ENCODE measurements at places on chromosomes 1 and 21.

DNA sequence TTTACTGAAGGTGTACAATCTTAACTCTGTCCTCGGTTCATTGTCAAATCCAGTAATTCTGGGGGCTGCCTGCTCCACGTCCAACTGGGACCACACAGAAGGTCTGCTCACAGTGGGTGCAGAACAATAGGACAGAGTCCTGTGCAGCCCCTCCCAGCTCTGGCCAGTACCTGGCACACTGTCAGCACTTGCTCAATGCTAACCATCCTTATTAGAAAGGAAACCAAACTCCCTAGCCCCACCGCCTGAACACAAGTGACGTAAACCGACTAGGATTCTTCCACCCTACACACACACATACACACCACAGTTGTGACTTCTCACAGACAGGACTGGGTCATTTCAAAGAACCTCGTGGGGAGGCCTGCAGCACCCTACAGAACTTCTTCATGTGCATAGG lies 5.2 kb downstream of the BCAR3 start:
- DNase-seq, result no peak

- DNase-seq, result no peak
Measured at GRCh38 chr21:46005081-46005480, 23.5 kb downstream of the COL6A1 start.

GRCh38 chr1:156055281-156056048 lies 883 bp downstream of the LAMTOR2 start:
- DNase-seq, result no peak

DNA sequence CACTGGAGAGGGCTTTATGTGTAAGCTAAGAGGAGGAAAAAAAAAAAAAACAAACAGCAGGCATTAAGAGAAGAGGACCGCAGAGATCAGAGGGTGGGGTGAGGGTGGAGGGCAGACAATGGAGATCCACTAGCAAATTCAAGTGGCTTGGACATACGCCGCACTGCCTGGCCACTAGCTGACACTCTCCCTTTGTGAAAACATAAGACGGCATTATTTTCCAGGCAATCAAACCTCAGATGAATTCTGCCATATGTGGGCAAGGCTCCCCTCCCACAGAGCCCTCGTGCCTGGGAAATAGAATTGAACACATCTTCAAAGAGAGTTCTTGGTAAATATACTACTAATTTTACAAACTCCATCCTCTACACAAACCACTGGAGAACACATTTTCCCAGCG lies 53.6 kb downstream of the ERG start:
- DNase-seq, result peak; percentile 63

GRCh38 chr1:237181743-237182317 lies 139.8 kb downstream of the RYR2 start:
- no peak for DNase-seq

GRCh38 chr1:47440599-47441081 lies 2.8 kb downstream of the FOXD2 start:
- no peak for DNase-seq

DNA sequence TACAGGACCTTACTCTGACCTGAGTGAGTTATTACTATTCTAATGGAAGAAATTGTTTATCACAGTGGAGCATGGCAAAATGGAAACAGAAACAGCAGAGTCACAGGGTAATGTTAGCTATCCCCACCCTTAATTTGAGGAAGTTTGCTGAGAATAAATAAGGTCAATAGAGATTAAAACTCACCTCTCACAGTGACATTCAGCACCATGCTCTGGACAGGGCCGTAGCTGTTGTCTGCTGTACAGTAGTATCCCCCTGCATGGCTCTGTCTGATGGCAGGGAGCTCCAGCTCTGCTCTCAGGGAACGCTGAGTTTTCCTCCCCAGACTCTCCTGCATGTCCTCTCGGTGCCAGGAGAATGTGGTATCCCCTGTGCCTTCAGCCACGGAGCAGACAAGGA lies 11.9 kb downstream of the FCRL4 start:
- no peak for DNase-seq

DNA sequence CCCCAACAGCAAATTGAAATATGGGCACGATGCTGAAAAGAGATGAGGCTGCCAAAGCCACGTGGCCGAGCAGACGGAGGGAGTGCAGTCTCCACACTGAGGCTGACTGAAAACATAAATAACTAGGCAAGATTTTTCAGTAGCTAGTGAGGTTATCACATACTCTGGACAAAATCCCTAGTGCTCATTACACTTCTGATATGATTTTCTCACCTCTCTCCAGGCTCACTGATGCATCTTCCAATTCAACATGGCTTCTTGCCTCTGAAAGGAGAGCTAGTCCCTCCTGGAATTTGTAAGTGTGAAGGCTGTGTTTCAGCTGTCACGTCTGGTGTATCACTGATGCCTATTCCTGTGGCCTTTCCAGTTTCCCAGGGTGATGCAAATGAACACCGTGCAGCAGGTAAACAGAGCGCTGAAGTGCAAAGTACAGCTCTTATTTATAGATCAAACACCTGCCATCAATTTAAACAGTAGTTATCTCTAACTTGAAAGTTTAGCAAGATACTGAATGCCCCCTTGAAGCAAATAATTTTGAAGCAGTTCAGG lies 656.1 kb downstream of the KIF26B start:
- no peak for DNase-seq

DNA sequence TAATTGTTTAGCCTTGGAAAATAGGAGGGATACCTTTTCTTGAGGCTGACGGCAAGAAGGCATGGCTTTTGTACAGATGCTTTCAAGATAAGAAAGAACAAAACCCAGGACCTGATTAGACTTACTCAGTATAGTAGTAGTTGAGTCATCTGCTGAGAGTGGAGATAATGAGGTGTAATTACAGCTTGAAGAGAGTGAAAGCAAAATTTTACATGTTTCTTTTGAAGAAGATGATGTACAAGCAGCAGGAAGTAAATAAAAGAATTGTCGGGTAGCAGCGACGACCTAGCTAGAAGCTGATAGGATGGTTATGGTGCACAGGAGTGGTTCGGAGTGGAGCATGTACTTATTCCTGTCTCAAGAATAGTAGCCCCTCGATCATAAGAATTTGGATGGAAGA lies 6.6 kb downstream of the ANGPTL1 start:
- no peak for DNase-seq

DNA sequence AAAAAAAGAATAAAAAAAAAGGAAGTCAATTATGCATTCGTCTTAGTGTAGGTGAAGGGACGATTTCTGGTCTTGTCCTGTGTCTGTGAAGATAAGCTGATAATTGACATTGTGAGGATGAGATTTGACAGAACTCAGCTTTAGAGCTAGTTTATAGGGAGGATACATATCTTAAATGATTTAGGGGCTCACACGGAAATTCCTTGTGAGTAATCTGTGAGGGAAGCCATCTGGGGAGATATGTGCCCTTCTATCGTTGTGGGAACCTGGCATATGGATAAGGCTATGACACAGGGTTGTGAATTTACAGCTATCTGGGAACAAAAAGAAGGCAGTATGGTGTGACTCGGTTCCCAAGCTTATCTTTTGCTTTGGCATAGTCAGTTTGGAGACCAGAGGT lies 71.1 kb downstream of the RABGAP1L start:
- DNase-seq, result no peak

GRCh38 chr1:224722838-224723237 lies 106.7 kb downstream of the CNIH3 start:
- DNase-seq, result no peak

DNA sequence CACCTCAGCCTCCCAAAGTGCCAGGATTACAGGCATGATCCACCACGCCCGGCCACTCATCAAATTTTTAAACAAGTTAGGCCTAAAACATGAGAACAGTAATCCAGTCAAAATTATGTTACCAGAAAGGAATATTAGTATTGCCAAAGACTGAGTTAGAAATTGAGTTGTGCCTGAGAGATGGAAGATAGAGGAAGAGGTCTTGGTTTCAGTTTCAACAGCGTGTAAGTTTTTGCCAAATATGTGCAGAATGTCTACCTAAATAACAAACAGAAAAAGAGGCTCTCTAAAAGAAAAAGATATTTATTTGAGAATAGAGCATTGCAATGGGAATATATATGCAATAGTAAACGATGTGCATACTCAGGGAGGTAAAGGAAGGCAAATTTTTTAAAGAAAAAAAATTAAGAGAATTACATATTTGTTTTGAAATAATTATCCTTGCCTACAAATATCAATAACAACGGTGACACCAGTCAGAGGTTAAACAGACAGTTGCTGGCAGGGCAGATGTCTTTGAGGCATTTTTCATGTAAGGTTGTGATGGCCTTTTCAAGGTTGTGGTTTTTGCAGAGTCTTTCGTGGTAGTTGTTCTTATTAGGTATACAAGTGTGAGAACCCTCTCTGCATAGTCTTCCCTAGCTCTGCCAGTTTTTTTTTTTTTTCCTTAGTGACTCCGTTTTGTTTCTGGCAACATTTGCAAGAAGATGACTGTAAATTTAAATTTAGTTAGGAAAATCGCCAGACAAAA lies 2.2 kb upstream of the CD1B start:
- no peak for DNase-seq

DNA sequence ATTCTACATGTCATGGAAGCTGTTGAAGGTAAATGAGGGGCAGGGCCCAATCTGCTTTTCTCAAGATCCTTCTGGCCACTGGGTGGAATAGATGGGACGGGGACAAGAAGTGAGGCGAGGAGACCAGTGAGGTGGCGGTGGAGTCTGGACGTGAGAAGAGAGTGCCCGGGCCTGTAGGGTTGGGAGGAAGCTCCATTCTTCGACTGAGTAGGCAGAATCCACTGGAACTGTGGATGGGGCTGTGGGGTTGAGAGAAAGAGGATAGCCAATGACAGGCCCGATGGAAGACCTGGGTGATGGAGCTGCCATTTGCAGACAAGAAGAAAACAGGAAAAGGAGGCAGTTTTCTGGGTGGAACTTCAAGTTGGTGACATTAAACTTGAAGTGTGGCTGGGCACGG lies 10.3 kb downstream of the SLC1A7 start:
- DNase-seq, result no peak

GRCh38 chr1:178684542-178685000 lies 40.5 kb upstream of the RALGPS2 start:
- no peak for DNase-seq

DNA sequence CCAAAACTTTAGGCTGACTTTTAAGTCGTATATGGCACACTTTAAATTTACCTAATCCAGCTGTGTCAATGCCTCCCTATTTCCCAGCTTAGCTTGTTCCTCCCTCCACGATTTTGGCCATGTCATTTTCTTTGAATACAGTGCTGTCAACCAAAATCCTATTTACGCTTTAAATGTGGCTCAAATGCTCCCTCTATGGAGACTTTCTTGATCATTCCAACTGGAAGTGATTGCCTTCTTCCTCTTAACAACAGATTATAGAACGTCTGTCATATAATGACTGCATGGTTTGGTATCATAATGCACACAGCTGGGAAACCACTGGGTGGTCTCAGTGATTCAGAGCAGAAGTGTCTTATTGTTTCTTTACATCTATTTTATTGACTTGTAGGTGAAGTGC lies 18.9 kb upstream of the BATF3 start:
- DNase-seq, result no peak

- no peak for DNase-seq
Measured at GRCh38 chr1:75588779-75589475, 22.0 kb downstream of the SLC44A5 start.

DNA sequence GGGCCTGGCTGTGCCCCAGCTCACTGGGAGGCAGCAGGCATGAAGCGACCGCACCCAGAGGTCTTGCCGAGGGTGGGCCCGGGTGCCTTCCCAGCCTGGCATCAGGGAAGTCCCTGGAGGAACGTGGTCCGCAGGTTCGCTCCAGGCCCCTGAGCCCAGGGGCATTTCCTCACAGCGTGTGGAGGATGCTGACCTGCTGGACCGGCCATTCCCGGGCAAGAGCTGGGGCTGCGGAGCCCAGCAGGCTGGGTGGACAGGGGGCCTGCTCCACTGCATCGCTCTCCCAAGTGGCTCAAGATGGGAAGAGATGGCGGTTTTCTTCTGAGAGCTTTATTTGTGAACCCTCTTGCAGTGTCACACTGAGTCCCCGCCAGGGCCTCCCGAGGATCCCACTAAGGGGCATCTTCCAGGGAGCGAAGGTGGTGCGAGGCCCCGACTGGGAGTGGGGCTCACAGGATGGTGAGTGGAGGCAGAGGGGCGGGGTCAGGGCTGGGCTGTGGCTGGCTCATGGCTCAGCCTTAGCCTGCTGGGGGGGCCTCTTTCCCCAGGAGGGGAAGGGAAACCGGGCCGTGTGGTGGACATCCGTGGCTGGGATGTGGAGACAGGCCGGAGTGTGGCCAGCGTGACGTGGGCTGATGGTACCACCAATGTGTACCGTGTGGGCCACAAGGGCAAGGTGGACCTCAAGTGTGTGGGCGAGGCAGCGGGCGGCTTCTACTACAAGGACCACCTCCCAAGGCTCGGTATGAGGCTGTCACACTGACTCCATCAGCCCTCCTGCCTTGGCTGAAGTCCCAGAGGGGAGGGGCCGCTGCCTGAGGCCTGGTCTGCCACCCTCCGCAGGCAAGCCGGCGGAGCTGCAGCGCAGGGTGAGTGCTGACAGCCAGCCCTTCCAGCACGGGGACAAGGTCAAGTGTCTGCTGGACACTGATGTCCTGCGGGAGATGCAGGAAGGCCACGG lies 7.2 kb upstream of the MMP23B start:
- DNase-seq, result no peak

- DNase-seq, result no peak
Measured at GRCh38 chr1:170530972-170531757, 801 bp upstream of the GORAB start.

DNA sequence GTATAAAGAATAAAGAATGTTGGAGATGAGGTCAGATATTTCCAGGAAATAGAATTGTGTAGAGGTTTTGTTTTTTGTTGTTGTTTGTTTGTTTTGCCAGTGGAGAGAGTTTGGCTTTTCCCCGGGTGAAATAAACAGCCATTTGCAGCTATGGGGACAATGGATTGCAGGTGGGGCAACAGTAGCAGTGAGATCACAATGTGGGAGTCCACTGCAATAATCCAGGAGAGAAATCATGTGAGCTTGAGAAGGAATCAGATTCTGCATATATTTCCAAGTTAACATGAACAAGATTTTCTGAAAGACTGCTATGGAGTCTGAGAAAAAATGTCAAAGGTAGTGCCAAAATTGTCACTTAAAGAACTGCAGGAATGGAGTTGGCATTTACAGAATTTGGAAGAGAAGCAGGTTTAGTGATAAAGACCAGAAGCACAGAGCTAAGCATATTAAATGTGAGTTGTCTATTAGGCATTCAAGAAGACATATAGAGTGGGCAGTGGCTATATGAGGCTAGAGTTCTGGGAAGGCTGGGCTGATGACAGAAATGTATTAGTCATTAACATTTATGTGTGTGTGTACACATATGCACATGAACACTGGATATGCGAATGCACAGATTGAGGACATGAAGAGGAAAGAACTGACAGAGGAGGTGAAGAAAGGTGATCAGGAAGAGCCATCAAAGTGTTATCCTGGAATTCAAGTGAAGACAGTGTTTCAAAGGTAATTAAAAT lies 729.6 kb upstream of the PTBP2 start:
- DNase-seq, result no peak

- no peak for DNase-seq
Measured at GRCh38 chr1:17306921-17307320, 1.1 kb upstream of the PADI4 start.
